Type B pancreatic cell (in vitro differentiated cells): ENCODE measurements at places on chromosomes 6 and 20. TPM values are rescaled to one million over a fixed set of nuclear protein-coding genes. Genes with fewer than 3 reads are reported as not detected.
A peak's percentile ranks its signal among the peaks of the same experiment; 100 is the strongest.

Gene SLC17A3
- total RNA-seq: 0.33 TPM in 1 of 2 replicates, not detected in the other

Gene SPEF1
- total RNA-seq: 0.55 and 3.0 TPM in 2 replicates

DNA sequence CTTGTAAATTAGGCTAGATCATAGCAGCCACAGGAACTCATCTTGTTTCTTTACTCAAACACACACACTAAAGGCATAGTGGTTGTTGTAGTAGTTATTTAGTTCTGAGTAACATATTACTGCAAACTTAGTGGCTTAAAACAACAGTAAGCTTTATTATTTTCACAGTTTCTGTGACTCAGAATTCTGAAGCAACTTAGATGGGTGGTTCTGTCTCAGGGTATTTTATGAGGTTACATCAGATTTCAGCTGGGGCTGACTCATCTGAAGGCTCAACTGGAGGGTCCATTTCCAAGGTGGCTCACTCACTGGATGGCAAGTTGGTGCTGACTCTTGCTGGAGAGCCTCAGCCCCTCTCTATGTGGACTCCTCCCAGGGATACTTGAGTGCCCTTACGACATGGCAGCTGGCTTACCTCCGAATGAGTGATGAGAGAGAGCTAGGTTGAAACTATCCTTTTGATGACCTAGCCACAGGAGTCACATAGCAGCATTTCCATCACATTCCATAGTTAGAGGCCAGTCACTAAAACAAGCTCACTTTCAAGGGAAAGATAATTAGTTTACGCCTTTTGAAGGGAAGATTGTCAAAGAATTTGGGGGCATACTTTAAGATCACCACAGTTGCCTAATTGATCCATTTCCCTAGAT lies 136.5 kb upstream of the PRND start:
- H3K36me3 ChIP-seq: no peaks in the 10 kb centered on the region
- no peaks in the 10 kb centered on the region for H3K4me1 ChIP-seq
- DNase-seq: no peak
- H3K27ac ChIP-seq: no peak overlapping the region

DNA sequence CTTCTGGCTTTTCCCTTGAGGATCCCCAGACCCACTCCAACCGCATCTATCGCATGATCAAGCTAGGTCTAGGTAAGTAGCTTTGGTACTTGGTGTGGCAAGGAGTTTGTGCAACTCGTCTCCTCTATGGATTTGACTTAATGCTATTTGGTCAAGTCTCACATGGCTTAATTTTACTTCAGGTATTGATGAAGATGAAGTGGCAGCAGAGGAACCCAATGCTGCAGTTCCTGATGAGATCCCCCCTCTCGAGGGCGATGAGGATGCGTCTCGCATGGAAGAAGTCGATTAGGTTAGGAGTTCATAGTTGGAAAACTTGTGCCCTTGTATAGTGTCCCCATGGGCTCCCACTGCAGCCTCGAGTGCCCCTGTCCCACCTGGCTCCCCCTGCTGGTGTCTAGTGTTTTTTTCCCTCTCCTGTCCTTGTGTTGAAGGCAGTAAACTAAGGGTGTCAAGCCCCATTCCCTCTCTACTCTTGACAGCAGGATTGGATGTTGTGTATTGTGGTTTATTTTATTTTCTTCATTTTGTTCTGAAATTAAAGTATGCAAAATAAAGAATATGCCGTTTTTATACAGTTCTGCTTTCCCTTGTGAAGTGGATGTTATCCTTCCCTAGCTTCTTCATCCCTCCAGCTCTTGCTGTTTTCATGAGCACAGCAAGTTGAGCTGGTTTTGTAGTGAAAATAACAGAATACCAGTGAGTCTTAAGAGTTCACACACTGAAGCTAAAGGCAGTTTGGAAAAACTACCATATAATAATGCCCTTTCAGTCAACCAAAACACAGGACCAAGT lies 3.8 kb downstream of the SLC35B2 start:
- peak overlapping the region; percentile 81 for H3K27ac ChIP-seq
- H3K27me3 ChIP-seq: no peaks in the 10 kb centered on the region
- peaks cover 41% of the 10 kb centered on the region for H3K36me3 ChIP-seq
- DNase-seq: no peak
- peaks cover 56% of the 10 kb centered on the region for H3K4me1 ChIP-seq

DNA sequence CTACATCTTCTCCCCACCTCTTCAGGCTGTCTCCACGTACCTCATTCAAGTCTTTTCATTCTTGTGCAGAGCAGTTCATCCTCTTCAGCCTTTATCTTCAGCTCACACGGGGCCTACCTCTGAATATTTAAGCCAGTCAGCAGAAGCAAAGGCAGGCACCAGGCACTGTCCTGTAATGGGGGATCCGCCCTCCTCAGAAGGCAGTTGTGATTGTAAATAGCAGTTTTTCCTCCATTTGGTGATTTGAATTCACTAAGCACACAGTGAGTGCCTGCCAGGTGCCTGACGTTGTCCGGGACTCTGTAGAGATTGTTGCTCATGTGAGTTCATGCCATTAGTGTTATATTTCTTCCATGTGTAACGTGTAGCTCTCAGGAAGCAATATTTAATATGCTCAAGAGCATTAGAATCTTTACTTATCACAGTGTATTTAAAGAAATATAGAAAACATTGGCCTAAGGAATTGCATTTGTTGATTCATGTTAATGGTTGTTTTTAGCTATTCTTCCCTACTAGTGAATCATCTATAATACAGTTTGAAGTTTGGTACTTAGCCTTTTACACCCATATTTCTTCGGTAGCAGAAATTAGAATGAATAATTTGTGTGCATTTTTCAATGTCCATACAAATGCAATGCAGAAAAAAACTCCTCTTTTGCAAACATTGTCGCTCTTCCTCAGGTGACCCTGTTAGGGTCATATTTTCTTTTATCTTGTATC lies 17.9 kb downstream of the BPHL start:
- no peaks in the 10 kb centered on the region for H3K4me1 ChIP-seq
- H3K27me3 ChIP-seq: no peaks in the 10 kb centered on the region
- H3K36me3 ChIP-seq: peaks cover 42% of the 10 kb centered on the region
- no peak for DNase-seq
- peak overlapping the region; percentile 13 for H3K27ac ChIP-seq

DNA sequence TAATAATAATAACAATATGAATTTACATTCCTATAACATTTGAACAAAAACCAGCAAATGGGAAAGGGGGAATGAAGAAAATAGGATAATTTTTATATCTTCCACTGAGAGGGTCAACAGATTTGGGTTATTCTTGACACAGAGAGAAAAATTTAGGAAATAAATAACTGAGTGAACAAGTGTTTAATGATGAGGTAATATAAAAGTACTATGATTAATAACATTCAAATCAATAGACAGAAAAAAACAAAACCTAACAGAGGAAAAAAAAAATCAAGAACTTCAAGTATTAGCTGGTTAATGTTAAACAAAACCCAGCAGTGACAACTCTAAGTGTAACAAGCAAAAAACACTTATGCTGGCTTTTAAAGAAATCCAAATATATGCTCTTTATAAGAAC lies 66.5 kb downstream of the LCA5 start:
- DNase-seq: no peak
- H3K27me3 ChIP-seq: no peaks in the 10 kb centered on the region
- peaks cover 9% of the 10 kb centered on the region for H3K4me1 ChIP-seq
- H3K27ac ChIP-seq: no peak overlapping the region
- no peak overlapping the region for H3K4me3 ChIP-seq

DNA sequence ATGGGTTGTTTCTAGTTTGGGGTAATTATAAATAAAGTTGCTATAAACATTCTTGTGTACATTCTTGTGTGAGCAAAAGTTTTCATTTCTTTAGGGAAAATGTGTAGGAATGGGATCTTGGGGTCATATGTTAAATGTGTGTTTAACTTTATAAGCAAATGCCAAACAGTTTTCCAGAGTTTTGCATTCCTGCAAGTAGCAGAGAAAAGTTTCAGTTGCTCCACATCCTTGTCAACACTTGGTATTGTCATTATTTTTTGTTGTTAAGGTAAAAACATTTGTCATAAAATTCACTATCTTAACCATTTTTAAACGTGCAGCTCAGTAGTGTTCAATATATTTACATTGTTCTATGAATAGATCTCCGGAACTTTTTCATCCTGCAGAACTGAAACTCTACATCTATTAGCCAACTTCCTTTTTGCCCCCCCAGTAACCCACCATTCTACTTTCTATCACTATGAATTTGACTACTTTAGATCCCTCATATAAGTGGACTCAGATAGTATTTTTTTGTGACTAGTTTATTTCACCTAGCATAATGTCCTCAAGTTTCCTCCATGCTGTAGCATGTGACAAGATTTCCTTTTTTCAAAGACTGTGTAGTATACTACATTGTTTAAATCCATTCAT lies 48.4 kb downstream of the PHACTR2 start:
- peaks cover 4% of the 10 kb centered on the region for H3K4me1 ChIP-seq
- H3K27ac ChIP-seq: no peak overlapping the region
- no peak overlapping the region for H3K4me3 ChIP-seq
- no peaks in the 10 kb centered on the region for H3K27me3 ChIP-seq
- no peak for DNase-seq

DNA sequence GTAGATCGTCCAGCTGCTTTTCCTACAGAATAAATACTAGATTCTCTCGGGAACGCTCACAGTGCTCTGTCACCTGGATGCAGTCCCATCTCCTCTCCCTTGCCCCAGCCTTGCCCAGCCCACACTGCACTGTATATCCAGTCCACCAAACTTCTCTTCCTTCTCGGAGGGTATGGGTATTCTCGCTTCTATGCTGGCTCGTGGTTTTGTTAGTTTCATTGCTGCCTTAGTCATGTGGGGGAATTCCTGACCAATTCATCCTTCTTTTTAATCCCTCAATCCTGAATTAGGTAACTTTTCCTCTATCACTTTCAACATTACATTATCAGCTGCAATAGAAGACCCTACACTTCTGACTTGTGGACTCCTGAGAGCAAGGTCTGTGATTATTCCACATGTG lies 252.4 kb downstream of the GMDS start:
- H3K36me3 ChIP-seq: no peaks in the 10 kb centered on the region
- H3K4me3 ChIP-seq: no peak overlapping the region
- H3K27ac ChIP-seq: no peak overlapping the region
- DNase-seq: no peak
- H3K27me3 ChIP-seq: peaks cover 3% of the 10 kb centered on the region

GRCh38 chr6:131791476-131791875 lies 16.3 kb upstream of the ENPP1 start:
- no peaks in the 10 kb centered on the region for H3K36me3 ChIP-seq
- H3K4me3 ChIP-seq: no peak overlapping the region
- DNase-seq: no peak
- peaks cover 15% of the 10 kb centered on the region for H3K27me3 ChIP-seq
- peaks cover 6% of the 10 kb centered on the region for H3K4me1 ChIP-seq
- H3K27ac ChIP-seq: no peak overlapping the region

GRCh38 chr6:38714239-38715015 lies 684 bp upstream of the DNAH8 start:
- H3K27me3 ChIP-seq: peaks cover 25% of the 10 kb centered on the region
- no peak overlapping the region for H3K27ac ChIP-seq
- no peak overlapping the region for H3K4me3 ChIP-seq
- no peaks in the 10 kb centered on the region for H3K36me3 ChIP-seq

DNA sequence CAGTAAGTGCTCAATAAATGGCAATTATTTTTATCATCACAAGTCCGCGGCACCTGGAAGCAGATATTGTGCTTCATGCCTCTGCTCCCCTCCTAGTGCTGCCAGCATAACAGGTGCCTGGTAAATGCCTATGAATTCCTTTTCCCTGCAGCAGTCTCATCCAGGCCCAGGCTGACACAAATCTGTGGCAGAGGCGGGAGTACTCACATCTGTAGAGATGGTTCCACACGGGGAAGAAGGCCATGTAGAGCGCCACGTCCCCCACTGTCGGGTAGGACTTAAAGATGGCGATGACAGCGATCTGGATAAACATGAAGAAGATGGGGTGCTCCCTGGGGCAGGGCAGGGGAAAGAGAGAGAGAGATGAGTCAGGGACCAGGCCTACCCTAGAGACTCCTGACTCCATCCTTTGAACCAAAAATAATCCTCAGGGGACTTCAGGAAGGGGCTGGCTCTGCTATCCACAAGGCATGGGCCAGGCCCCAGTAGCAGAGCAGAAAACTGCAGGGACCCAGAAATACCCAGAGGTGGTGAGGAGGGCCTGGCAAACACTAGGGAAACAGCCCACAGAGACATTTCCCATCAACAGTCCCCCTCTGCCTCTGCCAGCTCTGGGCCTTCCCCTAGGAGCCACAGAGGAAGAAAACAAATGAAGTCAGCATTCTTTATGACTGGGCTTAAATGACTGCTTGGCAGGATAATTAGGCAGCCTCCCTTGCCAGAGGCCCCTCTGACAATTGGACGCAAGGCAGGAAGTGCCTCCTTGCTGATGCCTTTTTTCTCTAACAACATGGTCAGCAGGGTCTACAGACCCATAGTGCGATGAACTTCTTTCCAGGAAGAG lies 23.0 kb downstream of the MAP1LC3A start:
- H3K27ac ChIP-seq: peak overlapping the region; percentile 84
- peaks cover 16% of the 10 kb centered on the region for H3K36me3 ChIP-seq
- no peaks in the 10 kb centered on the region for H3K27me3 ChIP-seq
- no peak for DNase-seq
- no peak overlapping the region for H3K4me3 ChIP-seq

- peak overlapping the region; percentile 93 for H3K4me3 ChIP-seq
- H3K36me3 ChIP-seq: peaks cover 3% of the 10 kb centered on the region
- H3K27ac ChIP-seq: peak overlapping the region; percentile 99
- H3K4me1 ChIP-seq: no peaks in the 10 kb centered on the region
These were observed 940 bp upstream of the ADRM1 start for GRCh38 chr20:62301773-62302340.

- peaks cover 15% of the 10 kb centered on the region for H3K4me1 ChIP-seq
- peak overlapping the region; percentile 27 for H3K4me3 ChIP-seq
- H3K36me3 ChIP-seq: peaks cover 26% of the 10 kb centered on the region
- no peaks in the 10 kb centered on the region for H3K27me3 ChIP-seq
- no peak for DNase-seq
These were observed 8.7 kb downstream of the TRIM38 start for GRCh38 chr6:25971187-25971821.

DNA sequence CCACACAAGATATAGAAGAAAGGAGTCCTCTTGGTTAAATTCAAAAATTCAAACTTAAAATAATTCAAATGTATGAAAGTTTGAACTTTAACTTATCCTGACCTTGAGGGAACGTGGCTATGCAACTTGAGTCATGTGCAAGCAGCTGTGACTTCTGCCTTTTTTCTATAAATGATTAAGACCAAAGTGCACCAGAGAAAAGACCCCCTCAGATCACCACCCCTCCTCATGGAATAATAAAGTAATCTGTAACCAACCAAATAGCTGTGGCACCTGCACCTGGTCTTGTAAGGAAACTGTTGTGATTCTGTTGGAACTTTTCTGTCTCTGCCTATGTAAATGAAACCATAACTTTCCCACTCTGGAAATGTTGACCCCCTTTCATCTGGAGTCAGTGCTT lies 141.1 kb upstream of the GGTLC1 start:
- H3K27ac ChIP-seq: no peak overlapping the region
- H3K4me3 ChIP-seq: no peak overlapping the region
